ENCODE measurements at places on chromosomes 4 and X. TPM values are rescaled to one million over a fixed set of nuclear protein-coding genes. Genes with fewer than 3 reads are reported as not detected.

The ADGRG4 gene
- under 0.01 TPM for total RNA-seq

The NSUN7 gene
- 2.6 TPM for total RNA-seq

The CHRDL1 gene
- 12.5 TPM for total RNA-seq

The PGM2 gene
- total RNA-seq: 5.7 TPM

The SPOCK3 gene
- total RNA-seq: 1.0 TPM

The ETDB gene
- not detected for total RNA-seq

The SPP1 gene
- total RNA-seq: 156 TPM

The DCAF12L2 gene
- total RNA-seq: 12.0 TPM

The SPON2 gene
- 29.2 TPM for total RNA-seq

The HSD17B10 gene
- 62.1 TPM for total RNA-seq

The CFI gene
- total RNA-seq: 5.7 TPM

The PAGE5 gene
- total RNA-seq: not detected

The TRAM1L1 gene
- total RNA-seq: 5.7 TPM

The CRMP1 gene
- total RNA-seq: 5.7 TPM

The P2RY8 gene
- 0.52 TPM for total RNA-seq

The ANXA3 gene
- total RNA-seq: 14.6 TPM

The GNRHR gene
- total RNA-seq: not detected

The ARHGAP24 gene
- 61.1 TPM for total RNA-seq

The TRIM75 gene
- total RNA-seq: under 0.01 TPM

Data from skeletal muscle tissue (tissue), 5 donors.